GM20000 (cell line): ENCODE measurements at places on chromosomes 2 and 18.

DNA sequence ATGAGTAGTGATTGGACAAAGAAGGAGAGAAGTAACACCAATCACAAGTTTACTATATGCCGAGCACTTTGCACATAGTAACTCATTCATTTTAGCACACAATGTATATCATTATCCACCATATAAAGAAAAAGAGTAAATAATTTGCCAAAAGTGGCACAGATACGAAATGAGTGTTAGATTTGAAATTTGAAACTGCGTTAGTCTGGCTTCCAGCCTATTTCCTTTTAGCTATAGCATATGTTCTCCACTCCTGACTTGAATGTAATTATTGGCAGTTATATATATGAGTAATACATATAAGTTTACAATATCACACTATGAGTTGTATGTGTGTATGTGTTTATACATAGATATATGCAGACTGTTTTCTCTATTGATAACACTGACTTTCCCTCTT, 98.6 kb downstream of the NOL4 start:
- no peak for DNase-seq

DNA sequence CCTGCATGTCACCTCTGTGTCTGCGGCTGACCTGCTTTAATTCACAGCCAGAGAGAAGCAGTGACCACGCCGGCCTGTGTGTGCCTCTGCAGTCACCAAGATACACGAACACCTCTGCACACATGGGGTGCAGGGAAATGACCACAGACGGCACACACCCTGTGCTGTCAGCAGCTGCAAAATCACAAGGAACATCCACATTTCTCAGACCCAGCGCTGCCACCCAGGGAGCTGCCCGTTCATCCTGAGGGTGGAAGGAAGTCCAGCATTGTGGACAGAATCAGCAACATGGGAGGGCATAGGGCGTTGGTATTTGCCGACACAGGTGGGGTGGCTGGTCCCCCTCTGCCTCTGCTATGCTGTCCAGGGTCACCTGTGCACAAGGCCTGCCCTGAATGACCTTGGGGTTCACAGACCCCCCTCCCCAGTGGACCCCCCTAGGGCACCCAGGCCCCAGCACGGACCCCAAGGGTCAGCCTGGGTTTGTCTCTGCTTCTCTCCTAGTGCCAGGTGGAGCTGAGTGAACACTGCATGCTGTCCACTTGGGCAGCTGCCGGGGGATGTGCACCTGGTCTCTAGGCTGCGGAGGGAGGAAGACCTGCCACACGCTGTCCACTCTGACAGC, 107.4 kb downstream of the PXDN start:
- DNase-seq: no peak

- no peak for DNase-seq
Measured at GRCh38 chr2:30708491-30709290, 98.6 kb downstream of the CAPN13 start.

DNA sequence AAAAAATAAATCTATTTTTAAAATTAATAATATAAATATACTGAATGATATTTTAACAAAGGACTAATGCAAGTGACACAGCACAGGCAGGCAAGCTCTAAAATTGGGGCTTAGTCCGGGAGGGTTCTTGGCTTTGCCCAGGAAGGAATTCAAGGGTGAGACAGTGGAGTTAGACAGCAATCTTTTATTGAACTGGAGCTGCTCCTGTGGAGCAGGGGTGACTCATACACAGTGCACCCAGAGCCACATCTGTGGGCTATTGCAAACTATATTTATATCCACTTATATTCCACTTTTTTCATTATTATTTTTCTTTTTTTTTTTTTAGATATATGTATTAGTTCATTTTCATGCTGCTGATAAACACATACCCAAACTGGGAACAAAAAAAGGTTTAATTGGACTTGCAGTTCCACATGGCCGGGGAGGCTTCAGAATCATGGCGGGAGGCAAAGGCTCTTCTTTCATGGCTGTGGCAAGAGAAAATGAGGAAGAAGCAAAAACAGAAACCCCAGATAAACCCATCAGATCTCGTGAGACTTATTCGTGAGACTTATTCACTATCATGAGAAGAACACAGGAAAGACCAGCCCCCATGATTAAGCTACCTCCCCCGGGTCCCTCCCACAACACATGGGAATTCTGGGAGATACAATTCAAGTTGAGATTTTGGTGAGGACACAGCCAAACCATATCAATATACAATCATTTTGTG, 437.1 kb downstream of the BCL11A start:
- DNase-seq: no peak

DNA sequence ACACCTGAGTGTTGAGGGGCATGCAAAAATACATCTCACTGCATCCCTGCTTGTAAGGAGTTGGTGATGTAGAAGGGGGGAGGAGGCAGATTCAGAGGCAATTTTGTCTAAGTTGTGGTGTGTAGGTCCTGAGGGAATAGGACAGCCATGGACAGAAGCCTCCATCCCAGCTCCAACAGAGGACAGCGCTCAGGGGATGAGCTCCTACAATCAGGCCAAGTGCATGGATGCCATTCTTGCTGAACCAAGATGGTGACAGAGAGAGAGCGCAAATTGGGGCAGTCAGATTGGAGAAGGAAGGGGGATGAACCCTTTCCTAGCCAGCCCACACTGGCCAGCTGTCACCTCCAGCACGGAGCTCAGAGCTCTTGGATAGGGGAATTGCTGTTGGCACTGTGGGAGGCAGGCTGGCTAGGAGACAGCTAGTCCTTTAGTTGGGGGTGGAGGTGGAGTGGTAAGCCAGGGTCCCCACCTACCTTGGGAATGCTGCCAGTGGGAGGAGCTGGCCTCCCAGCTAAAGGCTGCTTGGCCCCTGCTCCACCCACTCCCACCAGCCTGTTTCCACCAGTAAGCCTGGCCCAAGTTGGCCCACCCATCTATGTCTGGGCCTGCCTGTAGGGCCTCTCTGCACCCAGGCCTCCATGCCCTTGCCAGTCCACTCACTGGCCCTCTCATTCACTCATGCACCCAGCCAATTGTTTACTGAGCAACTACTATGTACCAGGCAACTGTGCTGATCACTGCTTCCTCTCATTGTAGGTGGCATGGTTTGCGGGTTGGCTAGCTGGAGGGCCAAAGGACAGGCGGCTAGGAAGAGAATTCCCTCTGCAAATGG, 2.5 kb upstream of the PER2 start:
- no peak for DNase-seq

DNA sequence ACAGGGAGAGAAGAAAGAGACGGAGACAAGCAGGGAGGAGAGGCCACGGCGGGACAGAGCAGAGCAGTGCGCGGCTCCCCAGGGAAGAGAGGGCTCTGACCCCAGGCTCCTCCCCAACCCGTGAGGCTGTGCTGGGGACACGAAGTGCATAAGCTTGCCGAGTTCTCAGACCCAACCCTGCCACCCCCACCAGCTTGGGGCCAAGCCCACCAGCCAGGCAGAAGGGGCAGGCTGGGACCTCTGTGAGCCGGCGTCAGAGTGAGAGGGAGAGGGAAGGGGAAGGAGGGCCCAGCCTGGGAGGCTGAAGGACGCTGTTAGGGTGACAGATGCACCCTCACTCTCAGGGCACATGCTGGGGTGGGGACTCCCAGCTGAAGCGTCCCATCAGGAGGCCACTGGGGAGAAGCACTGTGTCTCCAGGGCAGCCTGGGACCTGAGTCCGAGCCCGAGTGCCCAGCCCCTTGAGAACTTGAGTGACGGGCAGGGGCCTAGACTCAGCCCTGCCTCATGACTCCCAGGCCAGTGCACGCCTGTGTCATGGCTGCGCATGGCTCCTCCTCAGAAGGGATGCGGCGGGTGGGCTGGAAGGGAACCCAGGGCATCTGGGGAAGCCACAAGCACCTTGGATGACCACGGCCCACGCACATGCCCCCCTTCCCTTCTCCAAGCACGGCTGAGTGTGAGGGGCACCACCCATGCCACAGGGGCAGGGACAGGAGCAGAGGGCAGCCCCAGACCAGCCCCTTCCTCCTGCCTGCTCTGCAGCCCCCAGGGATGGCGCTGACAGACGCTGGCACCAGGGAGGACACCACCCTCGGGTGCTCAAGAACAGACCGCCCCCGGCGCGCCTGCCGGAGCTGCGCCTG, 31.0 kb downstream of the MTERF4 start:
- no peak for DNase-seq

- DNase-seq: no peak
Measured at GRCh38 chr2:199659207-199659606, 191.8 kb downstream of the FTCDNL1 start.

- no peak for DNase-seq
Measured at GRCh38 chr2:30197570-30198192, 33.7 kb upstream of the LBH start.

DNA sequence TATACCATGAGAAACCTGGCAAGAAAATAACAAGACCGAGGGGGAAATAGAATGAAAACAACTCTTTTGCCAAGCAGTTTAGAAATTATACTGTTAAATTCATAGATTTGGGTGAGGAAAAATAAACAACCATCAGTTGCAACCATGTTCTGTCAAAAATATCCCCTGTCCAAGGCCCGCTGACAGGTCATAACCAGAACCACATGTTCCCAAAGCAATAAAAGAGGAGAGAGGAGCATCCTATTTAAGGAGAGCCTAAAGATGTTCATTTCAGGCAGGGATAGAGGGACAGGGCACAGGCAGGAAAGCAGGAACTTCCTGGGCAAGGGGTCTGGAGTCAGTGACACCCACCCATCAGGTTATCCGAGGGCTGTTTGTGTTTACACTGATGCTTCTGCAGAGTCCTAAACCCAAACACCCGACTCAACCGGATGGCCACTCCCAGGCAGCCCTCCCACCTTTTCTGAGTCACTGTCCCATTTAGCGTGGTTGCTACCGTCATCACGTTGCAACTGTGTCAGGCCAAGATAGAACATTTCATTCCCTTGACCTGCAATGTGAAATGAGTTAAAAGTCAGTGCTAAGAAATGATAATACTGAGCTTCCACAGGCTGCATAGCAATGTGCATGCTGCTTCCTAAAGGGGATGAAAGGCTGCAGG, 468.3 kb upstream of the RAB12 start:
- no peak for DNase-seq
